ENCODE measurements at places on chromosomes 5 and 9.

DNA sequence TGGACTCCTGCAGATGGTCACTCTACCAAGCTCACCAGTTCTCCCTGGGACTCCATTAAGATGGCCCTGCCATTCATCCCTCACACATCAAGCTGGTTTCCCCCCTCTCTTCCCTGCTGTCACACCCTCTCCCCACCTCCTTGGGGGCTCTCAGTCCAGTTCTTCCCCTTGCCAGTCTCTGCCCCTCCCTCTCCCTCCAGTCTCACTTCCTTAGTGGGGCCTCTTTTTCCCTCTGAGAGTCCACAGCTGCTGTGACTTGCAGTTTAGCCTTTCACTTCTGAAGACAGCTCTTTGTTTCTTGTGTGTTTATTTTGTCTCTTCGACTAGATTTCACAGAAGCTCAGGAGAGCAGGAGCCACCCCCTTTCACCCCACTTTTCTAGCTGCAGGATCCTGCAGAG, 10.5 kb downstream of the DOCK2 start:
- no peak for DNase-seq

GRCh38 chr9:135608999-135609317, 30.4 kb downstream of the GLT6D1 start:
- no peak for DNase-seq

DNA sequence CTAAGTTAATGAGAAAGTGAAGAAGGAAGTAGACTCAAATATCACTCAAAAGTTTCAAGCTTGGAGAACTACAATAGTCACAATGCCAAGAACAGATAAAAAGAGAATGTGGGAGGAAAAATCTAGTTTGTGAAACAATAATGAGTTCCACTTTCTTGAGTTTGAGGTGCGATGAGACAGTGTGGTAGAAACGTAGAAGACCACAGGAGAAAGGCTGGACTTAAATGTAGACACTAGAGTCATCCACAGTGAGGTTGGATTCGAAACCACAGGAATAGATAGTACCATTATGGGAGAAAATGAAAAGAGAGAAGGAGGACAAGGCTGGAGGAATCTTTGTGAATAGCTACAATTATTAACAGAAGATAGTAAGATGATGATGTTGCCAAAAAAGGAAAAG, 141.1 kb upstream of the LRRTM2 start:
- no peak for DNase-seq

DNA sequence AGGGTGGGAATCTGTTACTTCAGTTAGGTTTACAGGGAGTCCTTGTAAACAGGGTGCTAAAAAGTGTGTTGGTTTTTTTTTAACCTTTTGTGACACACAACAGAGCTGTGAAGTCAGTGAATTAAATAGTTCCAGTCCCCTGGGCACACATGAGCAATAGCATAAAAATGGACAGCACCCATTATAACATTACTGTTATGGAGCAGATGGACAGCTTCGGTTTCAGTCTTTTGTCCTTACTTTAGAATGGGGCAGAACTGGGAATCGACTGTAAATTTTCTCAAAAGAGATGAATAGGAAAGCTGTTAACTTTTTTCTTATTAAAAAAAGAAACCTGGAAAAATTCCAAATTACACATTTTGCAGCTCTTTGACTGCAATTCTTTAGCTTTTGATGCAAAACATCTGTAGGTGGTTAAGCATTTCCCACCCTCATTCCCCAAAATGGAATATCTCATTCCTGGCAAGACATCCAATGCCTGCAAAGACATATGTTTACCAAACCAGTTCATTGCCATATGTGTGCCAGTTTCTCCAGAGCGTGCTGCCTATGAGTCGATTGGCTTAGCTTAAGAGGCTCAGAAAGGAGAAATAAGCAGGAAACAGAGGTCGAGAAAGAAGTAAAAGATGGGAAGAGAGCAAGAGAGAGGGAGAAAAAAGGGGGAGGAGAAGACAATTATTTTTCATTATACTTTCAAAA, 212.3 kb upstream of the TMEM161B start:
- DNase-seq = peak; percentile 10

GRCh38 chr9:114787781-114788498, 17.9 kb downstream of the TNFSF15 start:
- DNase-seq = no peak

DNA sequence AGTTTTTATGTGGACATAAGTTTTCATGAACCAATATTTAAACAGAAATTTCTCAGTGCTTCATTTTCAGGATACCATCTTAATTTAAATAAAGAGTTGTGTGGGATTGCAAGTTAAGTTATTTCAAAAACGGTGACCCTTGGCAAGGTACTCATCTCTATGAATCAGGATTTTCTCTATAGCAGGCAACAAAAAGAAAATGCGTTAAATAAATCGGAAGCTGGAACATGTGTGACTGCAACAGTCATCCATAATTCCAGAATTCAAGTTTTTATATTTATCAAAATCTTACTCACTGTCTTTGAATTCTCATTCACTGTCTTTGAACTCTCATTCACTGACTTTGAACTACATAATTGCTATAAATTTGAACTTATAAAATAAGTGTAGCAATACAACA, 5.8 kb upstream of the RECK start:
- DNase-seq = no peak

DNA sequence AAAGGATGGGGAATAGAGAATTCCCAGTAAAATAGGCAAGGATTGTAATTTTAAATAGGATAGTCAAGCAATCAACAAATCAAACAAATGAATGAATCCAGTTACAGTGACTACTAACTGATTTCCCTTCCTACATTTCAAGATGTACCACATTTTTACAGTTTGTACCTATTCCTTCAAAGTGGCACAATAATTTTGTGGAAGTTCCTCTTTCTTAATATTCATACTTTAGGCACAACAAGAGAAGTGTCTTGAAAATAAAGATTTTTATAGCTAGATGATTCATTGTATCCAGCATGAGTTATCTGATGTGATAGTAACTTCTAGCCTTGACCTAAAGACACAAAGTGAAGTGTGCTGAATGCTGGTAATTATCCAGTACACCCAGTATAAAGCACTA, 122.2 kb upstream of the ACOT12 start:
- DNase-seq = no peak

GRCh38 chr9:134541097-134541747, 100.4 kb upstream of the COL5A1 start:
- DNase-seq = no peak

DNA sequence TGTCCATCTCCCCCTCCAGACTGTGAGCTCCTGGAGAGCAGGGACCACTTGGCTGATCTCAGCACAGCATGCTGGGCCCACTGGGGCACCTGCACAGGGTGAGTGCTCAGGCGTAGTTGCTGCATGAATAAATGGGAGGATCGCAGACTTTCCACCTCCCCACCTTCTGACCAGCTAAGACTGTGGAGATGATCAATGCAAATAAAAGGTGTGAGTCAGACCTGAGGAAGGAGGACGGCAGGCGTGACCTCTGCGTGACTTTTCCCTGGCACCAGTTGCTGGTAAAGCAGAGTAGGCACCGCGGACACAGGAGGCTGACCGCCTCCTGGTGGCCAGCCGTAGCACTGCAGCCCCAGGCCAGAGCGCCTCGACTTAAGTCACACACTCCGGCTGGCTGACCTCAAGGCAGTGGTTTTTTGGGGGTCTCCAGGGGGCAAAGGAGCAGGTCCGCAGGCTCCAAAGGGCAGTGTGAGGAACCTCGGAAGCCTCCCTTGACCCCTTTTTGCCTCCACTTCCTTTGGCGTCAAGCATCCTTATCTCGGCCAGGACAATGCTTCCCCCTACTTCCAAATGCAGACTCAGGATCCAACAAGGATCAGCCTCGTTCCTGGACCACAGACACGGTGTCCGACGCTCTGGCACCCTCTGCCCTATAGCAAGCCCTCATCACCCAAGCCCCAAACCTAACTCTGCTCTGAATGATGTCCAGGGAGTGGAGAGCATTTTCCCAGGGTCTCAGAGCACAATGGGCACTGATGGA, 12.7 kb upstream of the TDRD7 start:
- peak; percentile 21 for DNase-seq

DNA sequence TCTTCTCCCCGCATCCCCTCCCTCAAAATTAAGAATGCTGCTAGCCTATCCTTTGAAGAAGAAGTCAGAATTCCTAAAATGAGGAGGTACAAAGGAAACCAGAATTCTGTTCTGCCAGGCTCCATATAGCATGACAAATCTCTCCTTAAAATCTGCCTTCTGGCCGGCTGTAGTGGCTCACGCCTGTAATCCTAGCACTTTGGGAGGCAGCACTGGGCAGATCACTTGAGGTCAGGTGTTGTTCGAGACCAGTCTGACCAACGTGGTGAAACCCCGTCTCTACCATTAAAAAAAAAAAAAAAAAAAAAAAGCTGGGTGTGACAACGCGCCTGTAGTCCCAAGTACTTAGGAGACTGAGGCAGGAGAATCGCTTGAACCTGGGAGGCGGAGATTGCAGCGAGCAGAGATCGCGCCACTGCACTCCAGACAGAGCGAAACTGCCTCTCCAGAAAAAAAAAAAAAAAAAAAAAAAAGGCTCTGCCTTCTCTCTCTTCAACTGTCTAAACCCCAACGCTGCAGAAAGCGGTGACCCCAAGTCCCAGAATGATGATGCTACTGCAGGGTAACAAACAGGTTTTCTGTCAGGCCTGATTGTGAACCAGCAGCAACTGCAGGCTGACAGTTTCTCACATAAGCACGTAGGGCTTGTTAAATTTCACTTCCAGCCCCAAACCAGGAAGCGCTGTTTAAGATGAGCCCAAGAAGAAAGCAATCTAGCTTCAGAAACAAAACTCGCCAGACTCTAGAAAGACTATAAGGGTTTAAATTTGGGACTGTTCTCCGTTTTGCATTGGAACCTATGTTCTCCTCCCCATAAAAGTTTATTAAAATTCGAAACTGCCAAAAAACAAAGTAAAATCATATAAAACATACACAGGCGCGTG, 963 bp upstream of the CAST start:
- no peak for DNase-seq

DNA sequence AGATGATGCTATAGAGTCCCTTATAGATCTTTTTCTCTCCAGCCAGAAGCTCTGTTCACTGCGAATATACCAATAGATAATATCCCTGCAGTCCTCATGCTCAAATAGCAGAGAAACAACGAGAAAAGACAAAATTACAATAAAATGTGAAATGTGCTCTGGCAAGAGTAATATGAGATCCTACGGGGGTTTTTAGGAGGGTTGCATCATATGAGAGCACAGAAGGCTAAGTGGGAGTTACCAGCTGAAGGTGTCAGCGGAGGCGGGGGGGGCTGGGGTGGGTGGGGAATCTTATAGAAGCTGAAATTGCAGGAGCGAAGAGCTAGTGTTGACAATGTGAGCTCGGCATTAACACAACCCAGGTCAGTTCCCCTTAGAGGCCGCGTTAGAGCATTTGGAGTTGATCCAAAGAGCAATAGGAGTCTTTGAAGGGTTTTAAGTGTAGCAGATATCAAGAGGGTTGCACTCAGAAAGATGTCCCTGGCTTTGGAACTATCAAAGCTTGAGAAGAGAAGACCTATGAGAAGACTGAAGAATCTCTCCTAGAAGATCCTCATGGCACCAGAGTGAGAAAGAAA, 109.7 kb downstream of the BASP1 start:
- DNase-seq = no peak

GRCh38 chr9:108813951-108814601, 41.7 kb downstream of the ACTL7B start:
- DNase-seq = peak; percentile 15

- no peak for DNase-seq
Measured at GRCh38 chr5:140041492-140042392, 1.4 kb downstream of the NRG2 start.

DNA sequence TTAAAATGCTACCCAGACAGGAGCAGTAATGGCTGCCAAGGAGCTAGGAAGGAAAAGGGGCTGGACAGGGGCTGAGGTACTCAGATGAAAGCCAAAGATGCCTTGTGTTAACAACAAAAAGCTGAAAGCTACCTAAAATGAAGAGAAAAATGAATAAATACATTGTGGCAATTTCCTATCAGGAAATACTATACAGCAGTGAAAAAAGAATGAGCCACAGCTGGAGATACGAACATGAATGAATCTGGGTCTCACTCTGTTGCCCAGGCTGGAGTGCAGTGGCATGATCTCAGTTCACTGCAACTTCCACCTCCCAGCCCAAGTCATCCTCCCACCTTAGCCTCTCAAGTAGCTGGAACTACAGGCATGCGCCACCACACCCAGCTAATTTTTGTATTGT, 6.3 kb downstream of the TNIP1 start:
- no peak for DNase-seq

GRCh38 chr5:83482961-83483360, 11.4 kb downstream of the VCAN start:
- no peak for DNase-seq

- no peak for DNase-seq
Measured at GRCh38 chr5:5276430-5276829, 136.3 kb downstream of the ADAMTS16 start.

DNA sequence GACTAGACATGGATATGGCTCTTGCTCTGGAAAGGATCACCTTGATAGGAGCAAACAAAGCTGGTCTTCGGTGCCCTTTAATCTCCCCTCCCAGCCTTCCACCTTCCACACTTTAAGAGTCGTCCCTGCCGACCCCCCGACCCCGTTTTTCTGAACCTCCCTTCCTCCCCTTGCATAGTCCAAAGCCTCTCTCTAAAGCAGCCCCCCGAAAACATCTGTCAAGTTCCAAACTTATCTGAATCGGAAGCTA, 423 bp upstream of the NUP214 start:
- DNase-seq = no peak

DNA sequence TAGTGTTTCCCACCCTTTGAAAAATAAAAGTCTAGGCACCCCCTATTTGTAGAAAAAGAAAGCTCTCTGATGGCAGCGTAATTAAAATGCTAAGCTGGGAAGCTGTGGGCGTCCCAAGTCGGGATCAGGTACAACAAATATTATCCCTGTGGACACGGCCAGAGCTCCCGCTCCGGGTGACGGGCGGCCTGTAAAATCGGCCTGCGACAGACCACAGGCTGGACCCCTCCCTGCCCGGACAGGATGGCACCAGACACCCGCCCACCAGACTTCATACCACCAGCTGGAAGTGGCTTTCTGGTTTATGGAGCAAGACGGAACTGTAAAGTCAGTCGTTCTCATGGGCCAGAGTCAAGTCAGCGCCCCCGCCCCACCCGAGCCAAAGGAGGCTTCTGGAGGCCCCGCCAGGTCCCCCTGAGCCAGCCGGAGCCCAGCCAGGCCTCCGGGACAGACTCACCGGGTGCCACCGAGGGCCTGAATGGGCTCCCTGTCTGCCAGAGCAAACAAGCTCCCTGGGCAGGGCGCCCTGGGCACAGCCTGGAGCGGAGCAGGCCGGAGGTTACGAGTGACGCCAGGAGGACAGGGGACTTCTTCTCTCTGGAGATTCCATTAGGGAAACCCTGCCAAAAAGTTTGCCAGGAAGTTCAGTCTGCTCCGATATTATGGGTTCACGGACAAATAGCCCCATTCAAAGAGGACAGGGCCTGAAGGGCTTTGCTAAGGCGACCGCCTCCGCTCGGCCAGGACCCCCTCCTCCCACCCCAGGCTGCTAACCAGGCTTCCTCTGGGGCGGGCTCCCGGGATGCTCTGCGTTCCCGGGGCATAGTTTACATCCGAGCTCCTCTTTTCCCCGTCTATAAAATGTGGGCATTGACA, 173.7 kb downstream of the ERCC6L2 start:
- no peak for DNase-seq

GRCh38 chr5:58261605-58262004, 198.3 kb downstream of the PLK2 start:
- DNase-seq = no peak

- DNase-seq = no peak
Measured at GRCh38 chr9:80649001-80649420, 1040.3 kb downstream of the TLE1 start.

GRCh38 chr5:133341296-133341695, 271.0 kb downstream of the FSTL4 start:
- DNase-seq = no peak
